MCF 10A (cell line): ENCODE measurements at places on chromosomes 3 and 15.

DNA sequence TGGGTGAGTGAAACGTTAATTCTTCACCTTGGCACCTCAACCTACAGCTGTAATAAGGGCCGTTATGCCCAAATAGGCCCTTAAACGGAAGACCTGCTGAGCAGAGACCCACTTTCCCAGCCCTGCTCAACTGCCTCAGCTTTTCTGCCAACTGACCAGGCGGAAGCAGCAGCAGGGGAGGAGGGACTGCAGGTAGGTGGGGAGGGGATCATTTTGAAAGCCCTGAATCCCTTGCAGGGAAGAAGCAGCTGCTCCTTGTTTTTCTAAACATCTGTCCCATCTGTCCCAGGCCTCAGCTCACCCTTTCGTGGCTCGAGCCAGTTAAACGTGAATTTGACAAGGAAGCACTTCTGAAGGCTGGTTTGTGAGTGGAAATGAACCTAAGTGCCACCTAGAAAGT is 978 bp upstream of the CMC1 start:
- DNase-seq: no peak

GRCh38 chr15:74203914-74204431 is 1.4 kb upstream of the STRA6 start:
- peak; percentile 61 for DNase-seq

- DNase-seq: peak; percentile 4
Measured at GRCh38 chr3:57335283-57335938, 42.9 kb upstream of the ASB14 start.

DNA sequence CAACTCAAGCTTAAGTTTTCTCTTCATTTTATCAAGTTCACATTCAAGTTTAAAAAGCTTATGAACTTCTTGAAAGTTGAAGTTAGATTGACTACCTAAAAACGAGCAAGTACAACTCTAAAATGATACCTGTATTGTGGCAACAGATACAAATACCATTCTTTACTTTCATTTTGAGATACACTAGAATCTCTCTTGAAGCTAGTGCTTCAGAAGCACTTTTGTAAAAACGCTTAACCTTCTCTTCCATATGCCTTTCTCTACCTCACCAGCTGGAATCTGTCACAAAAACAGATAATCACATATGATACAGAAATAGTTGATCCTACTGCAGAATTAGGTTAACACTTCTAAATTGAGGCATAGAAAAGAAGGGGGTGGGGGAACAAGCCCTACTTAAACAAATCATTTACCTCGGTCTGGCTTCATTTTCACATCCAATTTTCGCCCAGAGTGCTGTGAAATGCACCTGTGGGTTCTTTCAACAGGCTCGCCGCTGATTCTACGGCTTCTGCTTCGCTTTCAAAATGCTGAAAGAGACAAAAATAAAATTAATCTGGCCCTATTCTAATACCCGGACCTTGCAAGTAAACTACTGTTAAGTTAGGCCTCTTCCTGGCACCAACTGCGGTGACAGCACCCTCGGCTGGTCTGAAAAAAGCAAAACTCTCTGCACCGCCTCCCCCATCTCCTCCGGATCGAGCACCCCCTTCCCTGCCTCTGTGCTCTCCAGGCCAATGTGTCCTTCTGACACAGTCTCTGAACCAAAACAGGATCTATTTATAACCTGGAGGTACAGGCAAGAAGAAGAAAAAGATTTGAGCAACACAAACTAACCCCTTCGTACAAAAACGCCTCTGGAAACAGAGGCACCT is 1.4 kb downstream of the ATOSA start:
- peak; percentile 66 for DNase-seq

DNA sequence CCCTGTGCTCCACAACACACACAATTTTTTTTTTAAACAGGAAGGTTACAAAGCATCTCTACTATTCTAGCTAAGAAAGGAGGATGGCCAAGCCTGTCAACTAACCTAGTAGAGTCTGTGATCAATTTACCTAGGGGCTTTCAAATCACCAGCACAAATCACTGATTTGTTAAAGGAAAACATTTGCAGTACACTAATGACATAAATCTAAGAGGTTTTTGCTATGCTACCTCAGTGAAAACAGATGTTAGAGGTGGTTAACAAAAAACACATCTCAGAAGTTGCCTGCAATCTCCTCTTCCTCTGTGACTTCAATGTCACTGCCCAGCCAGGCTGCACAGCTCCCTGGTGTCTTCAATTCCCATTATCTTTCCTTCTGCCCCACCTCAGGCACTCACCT is 72.0 kb downstream of the RAD18 start:
- DNase-seq: no peak

DNA sequence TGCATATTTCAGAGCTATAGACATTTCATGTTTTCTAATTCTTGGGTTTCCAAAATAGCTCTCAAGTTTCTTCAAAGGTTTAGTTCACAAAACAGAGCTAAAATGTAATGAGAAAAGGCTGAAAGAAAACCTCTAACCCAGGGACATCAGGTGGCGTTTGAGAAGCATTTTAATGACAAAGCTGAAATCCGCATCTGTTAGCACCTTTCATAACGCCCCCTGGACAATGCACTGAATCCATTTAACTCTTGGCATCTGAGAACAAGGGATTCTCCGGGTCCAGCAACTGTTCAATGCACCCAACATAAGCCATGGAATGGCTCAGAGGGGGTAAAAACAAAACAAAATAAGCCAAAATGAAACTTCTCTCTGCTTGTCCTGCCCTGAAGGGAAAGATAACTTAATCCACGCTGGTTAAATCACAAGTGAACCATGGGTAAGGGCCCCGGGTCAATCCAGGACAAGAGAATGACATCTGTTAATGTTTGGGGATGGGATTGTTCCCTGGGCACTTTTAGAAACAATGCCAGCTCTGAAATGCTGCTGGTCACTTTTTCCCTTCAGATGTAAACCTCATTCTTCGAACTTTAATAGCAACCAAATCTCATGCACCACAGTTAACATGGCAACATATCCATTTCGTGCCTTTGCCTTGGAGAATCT is 466.2 kb upstream of the ADAMTS9 start:
- DNase-seq: no peak

DNA sequence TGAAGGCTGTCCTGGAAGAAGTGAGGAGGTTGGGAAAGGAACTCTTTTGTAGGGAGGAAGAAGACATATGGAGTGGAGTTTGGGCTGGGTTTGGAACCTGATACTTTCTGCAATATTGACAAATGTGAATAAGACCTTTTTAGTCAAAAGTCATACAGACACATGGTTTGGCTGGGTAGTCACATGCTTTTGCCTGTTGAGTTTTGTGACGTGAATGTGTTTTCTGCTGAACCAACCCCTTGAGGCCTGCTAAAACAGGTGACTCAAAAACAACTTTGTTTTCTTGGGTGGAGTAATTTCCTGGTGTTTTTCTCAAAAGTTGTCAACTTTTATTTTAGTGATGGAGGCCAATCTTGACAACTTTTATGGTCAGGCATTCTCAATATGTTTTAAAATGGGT is 39.4 kb upstream of the CCR4 start:
- DNase-seq: no peak

DNA sequence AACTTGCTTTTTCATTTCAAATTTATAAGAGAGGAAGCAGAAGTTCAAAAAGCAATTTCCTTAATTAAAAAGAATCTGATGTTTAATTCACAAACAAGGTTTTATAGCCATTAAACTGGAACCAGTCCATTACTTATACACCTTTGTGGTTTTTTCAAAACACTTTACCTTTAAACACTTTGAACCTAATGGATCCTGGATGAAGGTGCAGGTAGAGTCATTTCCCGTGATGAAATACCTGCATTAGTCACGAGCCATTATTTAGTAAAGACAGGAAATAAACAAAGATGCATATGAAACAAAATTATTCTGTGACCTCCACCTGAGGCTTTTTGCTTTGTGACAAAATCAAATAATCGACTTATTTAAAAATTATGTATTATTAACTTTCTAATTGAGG is 341.7 kb upstream of the UBE2E2 start:
- DNase-seq: peak; percentile 64

GRCh38 chr3:66302288-66302687 is 81.5 kb downstream of the SLC25A26 start:
- DNase-seq: no peak

- DNase-seq: no peak
Measured at GRCh38 chr15:48355377-48355776, 24.1 kb downstream of the DUT start.

- no peak for DNase-seq
Measured at GRCh38 chr3:112738366-112738765, 97.4 kb upstream of the CCDC80 start.

- DNase-seq: no peak
Measured at GRCh38 chr15:41575282-41575681, 16.3 kb downstream of the TYRO3 start.

DNA sequence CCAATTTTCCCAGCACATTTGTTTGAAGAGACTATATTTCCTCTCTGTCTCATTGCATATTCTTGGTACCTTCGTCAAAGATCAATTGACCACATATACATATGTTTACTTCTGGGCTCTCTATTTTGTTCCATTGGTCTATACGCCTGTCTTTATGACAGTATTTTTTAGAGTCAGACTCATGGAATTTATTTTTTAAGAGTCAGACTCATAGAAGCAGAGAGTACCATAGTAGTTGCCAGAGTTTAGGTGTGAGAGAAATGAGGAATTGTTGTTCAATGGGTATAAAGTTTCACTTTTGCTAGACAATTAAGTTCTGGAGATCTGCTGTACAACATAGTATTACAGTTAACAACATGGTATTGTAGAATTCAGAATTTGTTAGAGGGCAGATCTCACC is 27.1 kb downstream of the PLA2G4F start:
- DNase-seq: no peak

DNA sequence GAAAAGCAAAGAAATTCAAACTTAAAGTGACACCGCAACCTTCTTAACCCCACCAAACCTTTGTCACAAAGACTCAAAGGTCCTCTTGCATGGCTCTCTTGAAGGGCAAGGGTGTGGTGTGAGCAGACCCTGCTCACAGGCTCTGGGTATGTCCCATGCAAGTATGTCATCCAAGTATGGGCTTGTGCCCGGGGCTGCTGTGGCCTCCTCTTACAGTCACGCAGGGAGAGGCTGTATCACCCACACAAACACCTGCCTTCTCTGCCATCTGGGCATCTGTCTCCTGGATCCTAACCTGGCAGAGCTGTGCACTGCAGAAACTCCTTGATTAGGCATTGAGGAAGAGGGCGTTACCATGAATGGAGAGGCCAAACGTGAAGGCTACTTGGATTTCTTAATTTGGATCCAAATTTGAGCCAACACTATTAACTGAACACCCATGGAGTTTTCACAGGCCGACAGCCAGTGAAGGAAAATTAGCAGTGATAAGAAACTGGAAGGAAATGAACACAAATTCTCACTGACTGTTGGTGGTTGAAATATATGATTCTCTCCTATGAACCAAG is 146.6 kb downstream of the DUT start:
- DNase-seq: no peak

GRCh38 chr3:49794926-49795905 is 4.5 kb downstream of the CDHR4 start:
- DNase-seq: no peak

DNA sequence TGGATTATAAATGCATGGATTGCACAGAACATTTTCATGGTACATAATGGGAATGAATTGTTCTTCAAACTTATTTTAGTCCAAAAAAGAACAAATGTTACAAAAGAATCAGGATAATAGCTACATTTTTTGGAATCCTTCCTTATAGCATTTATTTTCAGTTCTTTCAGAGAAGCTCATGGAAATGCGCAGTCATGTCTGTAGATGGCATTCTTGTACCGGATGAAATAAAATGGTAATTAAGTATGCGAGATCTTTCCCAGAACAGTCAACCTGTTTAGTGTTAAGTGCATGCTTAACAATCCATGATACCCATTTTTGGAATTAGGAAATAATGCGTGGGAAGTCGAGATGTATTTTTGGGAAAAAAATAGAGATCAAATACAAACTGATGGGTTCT is 38.2 kb upstream of the GOLGA8B start:
- DNase-seq: peak; percentile 51

DNA sequence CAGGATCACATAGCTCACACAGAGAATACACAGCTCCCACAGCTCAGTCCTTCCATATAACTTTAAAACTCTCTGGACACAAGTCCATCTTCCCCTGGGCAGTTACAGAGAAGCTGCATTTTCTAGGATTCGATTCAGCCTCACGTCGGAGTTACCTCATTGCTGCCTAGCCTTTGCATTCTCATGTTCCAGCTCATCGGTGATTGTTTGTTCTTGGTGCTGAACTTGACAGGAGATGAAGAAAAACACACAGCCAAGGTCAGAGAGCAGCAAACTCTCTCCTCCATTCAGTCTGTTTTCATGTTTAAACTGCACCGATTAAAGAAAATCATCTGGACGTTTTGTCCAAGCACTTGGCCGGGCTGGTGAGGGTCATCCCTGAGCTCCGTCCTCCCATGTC is 375.5 kb upstream of the CFAP20DC start:
- DNase-seq: peak; percentile 62

- no peak for DNase-seq
Measured at GRCh38 chr3:34972481-34972880, 666.8 kb upstream of the ARPP21 start.

DNA sequence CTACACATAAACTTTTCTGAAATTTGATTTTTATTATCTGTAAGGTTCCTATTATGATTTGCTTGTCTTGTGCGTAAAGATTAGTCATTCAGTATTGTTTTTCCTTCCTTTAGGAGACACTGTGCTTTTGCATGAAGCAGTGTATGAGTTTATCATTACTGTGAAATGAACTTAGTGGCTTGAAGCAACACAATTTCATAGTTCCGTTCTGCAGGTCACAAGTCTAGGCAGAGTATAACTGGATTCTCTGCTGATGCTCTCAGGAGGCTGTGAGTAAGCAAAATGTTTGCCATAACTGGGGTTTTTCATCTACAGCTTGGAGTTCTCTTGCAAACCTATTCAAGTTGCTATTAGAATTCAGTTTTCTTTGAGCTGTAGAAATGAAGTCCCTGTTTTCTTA is 1136.1 kb downstream of the OTOL1 start:
- no peak for DNase-seq

DNA sequence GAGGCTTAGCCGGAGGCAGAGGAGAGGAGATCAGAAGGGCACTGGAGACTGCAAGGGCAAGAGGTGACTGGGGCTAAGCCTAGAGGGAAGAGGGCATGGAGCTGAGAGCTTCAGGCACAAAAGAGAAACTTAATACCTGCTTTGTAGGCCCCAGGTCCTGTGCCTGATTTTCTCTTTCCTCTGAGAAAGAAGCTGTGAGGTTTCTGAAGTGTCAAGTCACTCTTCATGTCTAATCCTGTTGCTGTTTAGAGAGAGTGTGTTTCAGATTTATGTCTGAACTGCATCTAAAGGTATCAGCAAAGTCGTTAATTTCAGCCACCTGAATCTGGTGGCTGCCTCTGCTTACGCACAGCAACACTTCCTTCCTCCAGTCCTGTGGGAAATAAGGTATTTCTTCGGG is 106.9 kb upstream of the RNU6-1 start:
- no peak for DNase-seq

DNA sequence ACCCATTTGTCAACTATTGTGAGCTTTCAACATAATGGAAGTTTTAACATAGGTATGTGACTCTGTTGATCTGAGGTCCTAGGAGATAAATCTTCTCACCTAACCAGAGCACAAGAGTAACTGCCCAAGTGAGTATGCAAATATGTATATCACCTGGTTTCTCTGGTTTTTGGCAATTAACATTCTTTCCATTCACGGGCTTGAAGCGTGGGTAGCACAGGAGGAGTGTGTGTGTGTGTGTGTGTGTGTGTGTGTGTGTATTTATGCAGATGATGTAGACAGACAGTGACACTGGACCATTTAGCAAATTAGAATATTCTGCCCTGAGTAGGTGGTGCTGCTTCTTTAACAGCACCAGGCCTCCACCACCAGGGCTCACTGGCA is 15.0 kb downstream of the EPHB1 start:
- no peak for DNase-seq

- DNase-seq: no peak
Measured at GRCh38 chr15:48374472-48374871, 43.2 kb downstream of the DUT start.

- DNase-seq: no peak
Measured at GRCh38 chr15:68489421-68489820, 57.5 kb upstream of the ITGA11 start.
